ENCODE measurements at places on chromosomes 5 and 9.

GRCh38 chr9:128701227-128701854 lies 962 bp upstream of the PKN3 start:
- DNase-seq: no peak

GRCh38 chr9:112028242-112029221 lies 131.9 kb downstream of the UGCG start:
- no peak for DNase-seq

DNA sequence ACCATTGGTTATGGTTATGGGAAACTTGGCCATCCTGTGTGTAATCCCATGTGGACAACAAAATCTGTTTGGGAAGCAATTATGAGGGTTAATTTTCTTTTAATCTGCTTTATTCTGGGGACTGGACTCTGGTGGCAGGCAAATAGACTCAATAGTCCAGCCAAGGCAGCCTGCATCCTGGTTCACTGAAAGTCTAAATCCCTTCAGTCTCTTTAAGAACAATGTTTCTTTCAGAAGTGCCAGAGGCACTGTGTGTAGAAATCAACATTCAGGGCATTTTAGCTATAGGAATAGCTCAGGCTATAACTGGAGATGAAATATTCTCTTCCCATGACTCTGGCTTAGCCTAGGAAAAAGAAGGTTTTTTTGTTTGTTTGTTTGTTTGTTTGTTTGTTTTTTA lies 118.0 kb downstream of the SPATA31D1 start:
- no peak for DNase-seq

- DNase-seq: no peak
Measured at GRCh38 chr5:57839437-57840079, 356.9 kb upstream of the ACTBL2 start.

- DNase-seq: no peak
Measured at GRCh38 chr9:69499407-69499806, 172.8 kb downstream of the APBA1 start.

Measured in activated CD8-positive, alpha-beta memory T cell treated with anti-CD3 and anti-CD28 coated beads, Interleukin-2, amount 50 U/mL, for 48 hours (primary cell).